Fibroblast of the aortic adventitia (primary cell): ENCODE measurements at places on chromosomes 4 and X. TPM values are rescaled to one million over a fixed set of nuclear protein-coding genes. Genes with fewer than 3 reads are reported as not detected.

The TEX11 gene
- total RNA-seq, result not detected in 2 replicates

The CLCN4 gene
- 6.7 and 15.1 TPM in 2 replicates for total RNA-seq

The SRPX2 gene
- total RNA-seq, result 22.0 and 26.8 TPM in 2 replicates

The SPATA4 gene
- 0.36 TPM in 1 of 2 replicates, not detected in the other for total RNA-seq

The BMP3 gene
- total RNA-seq, result 0.18 TPM in 1 of 2 replicates, not detected in the other

The GATA1 gene
- not detected in 2 replicates for total RNA-seq

The SH2D1A gene
- not detected in 2 replicates for total RNA-seq

The ADGRG4 gene
- not detected in 2 replicates for total RNA-seq

The FGA gene
- not detected in 2 replicates for total RNA-seq

The PAGE1 gene
- total RNA-seq, result not detected in 2 replicates

The F8A3 gene
- total RNA-seq, result 0.72 and 0.82 TPM in 2 replicates

The BMP2K gene
- 28.4 and 85.1 TPM in 2 replicates for total RNA-seq

The SPIN4 gene
- total RNA-seq, result 3.1 and 13.3 TPM in 2 replicates

The CACNA1F gene
- not detected in 2 replicates for total RNA-seq

The NKX6-1 gene
- total RNA-seq, result 0.18 TPM in 1 of 2 replicates, not detected in the other

The USP17L30 gene
- total RNA-seq, result not detected in 2 replicates

The RIPPLY1 gene
- not detected in 2 replicates for total RNA-seq

The CSN2 gene
- not detected in 2 replicates for total RNA-seq

The GIMD1 gene
- total RNA-seq, result not detected in 2 replicates

The ZNF711 gene
- 0.09 and 2.0 TPM in 2 replicates for total RNA-seq

The CT83 gene
- not detected in 2 replicates for total RNA-seq

The PABPC1L2A gene
- not detected in 2 replicates for total RNA-seq

The KCNIP4 gene
- 0.82 and 1.7 TPM in 2 replicates for total RNA-seq

The PDE6B gene
- total RNA-seq, result not detected in 2 replicates

The SLC25A4 gene
- total RNA-seq, result 4.3 and 10.8 TPM in 2 replicates

The MAGEA10 gene
- not detected in 2 replicates for total RNA-seq

The ASMT gene
- not detected in 2 replicates for total RNA-seq

The ZNF81 gene
- total RNA-seq, result 6.1 and 6.2 TPM in 2 replicates

The GAGE12F gene
- not detected in 2 replicates for total RNA-seq

The MAGEA12 gene
- total RNA-seq, result not detected in 2 replicates

The CXCR3 gene
- not detected in 2 replicates for total RNA-seq

The SSX4B gene
- total RNA-seq, result not detected in 2 replicates

The HSFX3 gene
- total RNA-seq, result not detected in 2 replicates

The PNMA6A gene
- 1.3 and 14.9 TPM in 2 replicates for total RNA-seq

The LAGE3 gene
- total RNA-seq, result 19.1 and 31.6 TPM in 2 replicates

The BRS3 gene
- not detected in 2 replicates for total RNA-seq

The GJB1 gene
- not detected in 2 replicates for total RNA-seq

The TLR6 gene
- 2.2 and 5.0 TPM in 2 replicates for total RNA-seq

The MAOB gene
- 0.72 TPM in 1 of 2 replicates, not detected in the other for total RNA-seq

The FREM3 gene
- total RNA-seq, result not detected in 2 replicates

The TDO2 gene
- 1.5 and 1.8 TPM in 2 replicates for total RNA-seq

The LNX1 gene
- 1.6 and 3.5 TPM in 2 replicates for total RNA-seq
